Activated effector memory CD4-positive, alpha-beta T cell treated with Interleukin-2 at 50 U/mL for 16 hours (primary cell): ENCODE measurements at places on chromosomes 5 and 9.
A peak's percentile ranks its signal among the peaks of the same experiment; 100 is the strongest.

- no peak for DNase-seq
These were observed 191.6 kb upstream of the MSX2 start for GRCh38 chr5:174532455-174533453.

- peak; percentile 39 for DNase-seq
These were observed 4.4 kb upstream of the IL3 start for GRCh38 chr5:132055808-132056609.

DNA sequence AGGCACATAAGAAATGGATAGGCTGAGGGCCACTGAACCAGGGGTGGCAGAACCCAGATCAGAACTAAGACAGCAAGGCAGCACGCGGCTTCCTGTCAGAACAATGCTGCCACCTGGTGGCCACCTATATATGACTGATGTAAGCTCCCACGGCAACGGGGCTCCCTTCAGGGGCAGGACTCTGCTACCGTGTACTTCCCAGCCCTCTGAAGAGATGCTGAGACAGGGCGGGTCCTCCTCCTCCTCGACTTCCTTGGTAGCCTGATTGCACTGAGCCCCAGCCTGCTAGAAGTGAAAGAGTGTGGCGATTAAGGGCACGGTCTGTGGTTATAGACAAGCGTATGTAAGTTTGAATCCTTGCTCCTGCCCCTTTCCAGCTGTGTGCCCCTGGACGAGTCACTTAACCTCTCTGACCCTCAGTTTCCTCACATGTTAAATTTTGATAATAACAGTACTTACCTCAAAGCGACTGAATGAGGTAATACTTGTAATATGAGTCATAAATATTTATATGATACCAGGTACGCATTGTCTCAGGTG, 13.3 kb downstream of the RPS14 start:
- DNase-seq: peak; percentile 81

- DNase-seq: no peak
These were observed 3.7 kb downstream of the PRDM6 start for GRCh38 chr5:123092696-123093095.

- no peak for DNase-seq
These were observed 75.8 kb downstream of the AK8 start for GRCh38 chr9:132802121-132802795.

DNA sequence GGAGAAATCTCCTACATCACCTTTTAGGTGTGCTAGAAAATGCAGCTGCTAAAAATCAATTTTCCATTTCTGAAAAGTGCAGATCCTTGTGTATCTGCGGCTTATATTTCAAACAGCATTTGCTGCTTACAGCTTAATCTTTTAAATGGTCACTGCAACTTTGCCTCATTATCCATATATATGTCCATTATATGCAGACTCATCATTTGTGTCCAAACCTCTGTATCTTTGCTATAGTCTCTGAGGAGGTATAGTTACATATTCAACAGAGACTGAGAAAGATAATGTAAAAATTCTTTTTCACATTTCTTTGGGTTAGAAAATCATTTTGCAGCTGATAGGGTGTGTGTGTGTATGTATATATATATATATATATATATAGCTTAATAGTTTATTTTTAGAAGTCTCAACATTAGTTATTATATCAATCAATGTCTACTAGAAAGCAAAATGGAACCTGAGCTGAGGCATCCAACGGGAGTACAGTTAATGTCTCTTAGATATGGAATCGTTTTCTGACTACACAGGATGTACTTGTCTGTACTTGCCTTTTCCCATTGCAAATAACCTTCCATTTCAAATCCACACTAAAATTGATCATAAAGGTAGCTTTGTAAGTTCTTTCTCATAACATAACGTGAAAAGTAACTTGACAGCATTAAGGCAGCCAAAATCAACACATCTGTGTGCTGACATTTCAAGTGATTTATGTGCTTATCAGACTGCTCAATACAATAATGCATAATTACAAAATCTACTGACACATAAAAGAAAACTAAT, 267.0 kb upstream of the HAPLN1 start:
- DNase-seq: no peak

DNA sequence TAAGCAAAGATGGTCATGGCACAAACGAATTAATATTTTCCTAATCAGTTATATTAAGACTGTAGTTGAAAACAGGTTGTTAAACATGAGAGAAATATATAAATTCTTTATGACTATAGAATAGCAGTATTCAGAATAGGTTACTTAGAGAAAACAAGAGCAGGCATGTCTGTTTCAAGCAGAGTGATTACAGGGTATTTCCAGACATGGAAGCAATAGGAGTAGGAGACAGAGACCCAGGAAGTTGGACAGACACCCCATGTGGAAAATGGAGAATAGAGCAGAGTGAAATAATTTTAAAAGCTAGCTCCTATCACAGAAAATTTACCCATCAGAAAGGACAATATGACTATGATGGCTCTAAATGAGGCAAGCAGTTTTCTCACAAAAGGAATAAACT, 111.5 kb downstream of the IZUMO3 start:
- DNase-seq: no peak

- no peak for DNase-seq
These were observed 38.2 kb upstream of the SLCO6A1 start for GRCh38 chr5:102537011-102537410.

GRCh38 chr5:180018347-180019060, 53.1 kb downstream of the RNF130 start:
- DNase-seq: no peak

GRCh38 chr5:1818784-1819183, 17.6 kb downstream of the NDUFS6 start:
- DNase-seq: no peak

GRCh38 chr9:133285252-133285775, 10.3 kb upstream of the ABO start:
- no peak for DNase-seq

DNA sequence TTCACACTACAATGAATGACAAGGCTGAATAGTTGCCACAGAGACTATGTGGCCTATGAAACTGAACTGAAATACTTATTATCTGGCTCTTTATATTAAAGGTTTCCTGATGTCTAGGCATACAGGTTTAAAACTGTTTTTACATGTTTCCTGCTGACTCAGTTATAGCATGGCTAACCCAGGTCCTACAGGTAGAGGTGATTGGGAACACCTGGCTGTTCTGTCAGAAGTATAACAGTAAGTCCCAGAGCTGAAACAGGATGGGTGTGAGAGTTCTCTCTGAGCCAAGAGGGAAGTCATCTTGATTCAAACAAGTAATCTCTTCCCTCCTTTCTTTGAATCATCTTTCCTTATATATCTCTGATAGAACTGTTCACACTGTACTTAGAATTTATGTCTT, 4.9 kb upstream of the ADGRV1 start:
- DNase-seq: no peak

GRCh38 chr5:40677456-40677855, 2.3 kb upstream of the PTGER4 start:
- DNase-seq: no peak

DNA sequence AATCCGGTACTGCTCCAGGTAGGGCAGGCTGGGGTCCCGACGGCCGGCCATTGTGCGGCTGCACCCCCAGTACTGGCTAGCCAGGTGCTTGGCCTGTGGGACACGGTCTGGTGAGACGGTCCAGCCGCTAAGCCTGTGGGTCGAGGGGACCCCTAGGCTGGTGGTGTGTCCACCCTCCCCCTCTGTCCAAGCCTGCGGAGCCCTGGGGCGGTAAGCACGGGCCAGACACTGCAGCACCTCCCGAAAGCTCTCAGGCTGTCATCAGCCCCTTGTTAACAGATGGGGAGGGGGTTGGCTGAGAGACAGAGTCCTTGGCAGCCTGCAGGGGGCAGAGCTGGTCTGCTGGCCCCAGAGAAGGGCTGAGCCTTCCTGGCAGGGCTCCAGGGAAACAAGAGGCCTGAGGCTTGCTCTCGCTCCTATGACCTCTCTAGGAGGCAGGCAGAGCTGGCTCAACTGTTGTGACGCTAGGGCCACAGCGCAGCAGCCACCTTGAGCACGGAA, 11.8 kb upstream of the MRNIP start:
- no peak for DNase-seq

- DNase-seq: no peak
These were observed 541.2 kb downstream of the PTPRD start for GRCh38 chr9:10071579-10071978.

GRCh38 chr9:134766587-134766986, 114.0 kb upstream of the FCN2 start:
- no peak for DNase-seq

DNA sequence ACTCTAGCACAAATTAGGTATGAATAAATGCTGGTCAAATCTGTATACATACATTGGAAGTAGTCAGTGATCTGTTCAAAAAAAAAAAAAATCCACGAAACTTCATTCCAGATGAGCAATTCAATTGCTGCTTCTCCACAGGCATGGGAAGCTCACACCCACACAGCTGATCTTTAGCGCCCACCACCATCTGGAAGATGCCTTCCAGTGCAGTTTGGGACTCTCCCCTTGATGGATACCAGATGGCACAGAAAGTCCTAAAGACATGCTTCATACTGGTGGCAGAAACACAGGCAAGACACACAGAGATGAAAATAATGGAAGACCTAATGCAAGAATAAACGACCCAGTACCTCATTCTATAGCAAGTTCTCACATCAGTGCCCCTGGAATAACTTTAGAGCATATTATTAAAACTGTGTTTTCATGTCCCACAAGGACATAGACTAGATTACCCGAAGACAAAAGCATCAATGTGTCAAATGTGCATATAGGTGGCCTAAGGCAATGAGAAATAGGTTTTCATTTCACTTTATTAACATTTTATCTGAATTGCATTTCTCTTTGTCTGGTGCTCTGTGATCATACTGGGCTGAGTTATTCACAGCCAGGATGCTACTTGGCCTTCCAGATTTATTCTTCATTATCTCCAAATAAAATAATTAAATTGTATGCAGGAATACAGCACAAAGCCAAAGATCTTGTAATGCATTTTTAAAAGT, 135.4 kb upstream of the TAS2R1 start:
- DNase-seq: no peak

- no peak for DNase-seq
These were observed 13.7 kb downstream of the SYK start for GRCh38 chr9:90815183-90815943.

GRCh38 chr5:110087829-110088228, 398.1 kb downstream of the MAN2A1 start:
- no peak for DNase-seq

GRCh38 chr5:137453483-137454080, 45.5 kb downstream of the SPOCK1 start:
- DNase-seq: no peak

- DNase-seq: no peak
These were observed 523.5 kb downstream of the CDH12 start for GRCh38 chr5:22329683-22330082.

GRCh38 chr5:169024421-169024820, 276.5 kb downstream of the SLIT3 start:
- DNase-seq: no peak

GRCh38 chr9:127172066-127172707, 49.8 kb upstream of the ANGPTL2 start:
- DNase-seq: no peak

GRCh38 chr5:160991205-160991604, 139.2 kb upstream of the ATP10B start:
- DNase-seq: no peak

DNA sequence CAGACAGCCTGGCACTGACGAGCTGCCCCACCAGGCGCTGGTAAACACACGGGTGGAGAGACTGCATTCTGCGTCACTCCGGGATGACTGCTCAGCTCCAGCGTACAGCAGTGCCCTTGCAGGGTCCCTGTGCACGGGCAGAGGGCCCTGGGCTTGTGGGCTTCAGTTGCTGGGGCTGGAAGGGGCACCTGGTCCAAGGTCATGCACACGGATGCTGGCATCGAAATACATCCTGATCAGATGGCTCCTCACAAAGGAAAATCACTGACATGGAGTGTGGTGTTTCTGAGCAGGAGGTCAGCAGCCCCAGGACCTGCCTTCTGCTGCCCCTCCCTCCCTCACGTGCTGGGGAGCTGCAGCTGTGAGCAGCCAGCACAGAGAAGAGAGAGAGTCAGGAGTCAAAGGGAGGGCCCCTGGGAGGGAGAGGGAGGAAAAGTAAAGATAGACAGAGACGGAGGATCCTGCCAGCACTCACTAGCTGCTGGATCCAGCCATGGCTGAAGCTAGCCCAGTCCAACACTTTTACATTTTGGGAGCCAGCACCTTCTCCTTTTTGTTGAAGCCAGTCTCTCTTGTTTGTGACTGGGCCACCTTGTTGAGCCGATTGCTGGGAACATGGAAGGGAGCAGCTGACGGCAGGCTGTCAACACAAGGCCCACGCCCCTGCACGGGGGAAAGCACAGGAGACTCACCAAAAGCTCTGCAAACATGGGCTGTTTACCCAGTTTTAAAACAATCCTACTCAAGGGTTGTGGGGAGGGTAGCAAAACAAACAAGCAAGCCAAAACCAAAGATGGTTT, 166.5 kb upstream of the PHYKPL start:
- DNase-seq: no peak

DNA sequence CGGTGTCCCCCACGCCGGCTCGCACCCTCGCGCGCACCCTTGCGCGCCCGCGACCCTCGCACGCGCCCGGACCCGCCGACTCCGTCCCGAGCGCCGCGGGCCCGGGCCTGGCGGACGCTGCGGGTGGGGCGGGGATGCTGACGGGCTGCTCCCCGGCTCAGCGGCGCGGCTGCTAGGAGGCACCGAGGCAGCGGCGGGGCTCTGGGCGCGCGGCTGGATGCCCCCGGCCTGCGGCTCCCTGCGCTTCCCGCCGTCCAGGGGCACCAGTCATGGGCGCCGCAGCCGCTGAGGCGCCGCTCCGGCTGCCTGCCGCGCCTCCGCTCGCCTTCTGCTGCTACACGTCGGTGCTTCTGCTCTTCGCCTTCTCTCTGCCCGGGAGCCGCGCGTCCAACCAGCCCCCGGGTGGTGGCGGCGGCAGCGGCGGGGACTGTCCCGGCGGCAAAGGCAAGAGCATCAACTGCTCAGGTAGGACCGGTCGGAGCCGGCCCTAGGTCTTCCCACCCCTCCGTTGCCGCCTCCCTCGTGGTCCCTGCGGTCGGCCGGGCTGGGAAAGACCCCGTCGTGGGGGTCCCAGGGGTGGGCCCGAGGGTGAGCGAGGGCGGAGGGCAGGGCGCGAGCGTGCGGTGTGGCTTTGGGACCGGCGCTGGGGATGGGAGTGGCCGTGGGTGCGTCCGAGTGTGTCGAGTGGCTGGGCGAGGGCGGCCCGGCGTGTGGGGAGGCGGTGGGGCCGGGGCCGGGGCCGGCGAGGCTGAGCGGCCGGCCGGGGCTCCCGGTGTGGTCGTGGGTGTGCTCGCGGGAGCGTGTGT, 530 bp downstream of the TMEFF1 start:
- DNase-seq: no peak

GRCh38 chr9:27487927-27488326, 36.2 kb upstream of the IFNK start:
- DNase-seq: no peak

- no peak for DNase-seq
These were observed 111.3 kb downstream of the RXRA start for GRCh38 chr9:134437403-134438194.

DNA sequence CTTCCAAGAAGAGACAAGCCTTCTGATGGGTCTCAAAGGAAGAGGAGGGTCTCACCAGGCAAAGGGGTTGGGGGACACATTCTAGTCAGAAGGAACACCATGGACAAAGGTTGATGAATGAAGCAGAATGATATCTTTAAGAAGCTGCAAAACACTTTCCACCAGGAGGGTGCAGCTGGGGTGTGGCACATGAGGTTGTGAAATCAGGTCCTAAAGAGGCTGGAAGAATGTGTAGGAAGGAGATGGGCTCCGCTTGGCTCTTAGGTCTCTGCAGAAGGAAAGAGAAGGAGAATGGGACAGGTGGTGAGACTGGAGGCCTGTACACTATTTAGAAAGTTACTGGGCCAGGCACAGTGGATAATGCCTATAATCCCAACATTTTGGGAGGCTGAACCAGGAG, 328.6 kb downstream of the PDE4D start:
- no peak for DNase-seq
